NAMALWA (cell line): ENCODE measurements at places on chromosomes 16 and 17.

- DNase-seq, result no peak
Observed at GRCh38 chr17:37605813-37606505, 3.3 kb downstream of the SYNRG start.

DNA sequence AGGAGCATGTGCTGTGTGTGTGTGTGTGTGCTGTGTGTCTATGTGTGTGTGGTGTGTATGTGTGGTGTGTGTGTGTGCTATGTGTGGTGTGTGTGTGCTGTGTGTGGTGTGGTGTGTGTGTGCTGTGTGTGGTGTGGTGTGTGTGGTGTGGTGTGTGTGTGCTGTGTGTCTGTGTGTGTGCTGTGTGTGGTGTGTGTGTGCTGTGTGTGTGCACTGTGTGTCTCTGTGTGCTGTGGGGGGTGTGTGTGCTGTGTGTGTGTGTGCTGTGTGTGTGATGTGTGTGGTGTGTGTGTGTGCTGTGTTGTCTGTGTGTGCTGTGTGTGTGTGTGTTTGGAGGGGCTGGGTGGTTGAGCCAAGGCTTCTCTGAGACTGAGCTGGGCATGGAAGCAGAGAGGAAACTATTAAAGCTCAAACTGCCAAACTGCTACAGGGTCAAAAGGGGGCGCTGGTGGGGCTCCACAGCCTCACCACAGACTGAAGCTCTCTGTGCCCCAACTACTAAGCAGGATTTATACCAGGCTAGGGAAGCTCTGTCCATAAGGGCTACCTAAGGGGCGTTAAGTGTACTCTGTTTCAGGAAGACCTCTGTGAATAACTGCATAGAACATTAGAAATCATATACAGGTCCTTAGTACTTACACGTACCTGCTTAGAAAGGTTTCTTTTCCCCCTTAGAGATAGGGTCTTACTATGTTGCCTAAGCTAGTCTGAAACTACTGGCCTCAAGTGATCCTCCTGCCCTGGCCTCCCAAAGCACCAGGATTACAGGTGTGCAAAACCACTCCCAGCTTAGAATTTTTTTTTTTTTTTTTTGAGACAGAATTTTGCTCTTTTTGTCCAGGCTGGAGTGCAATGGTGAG lies 27.8 kb upstream of the GHDC start:
- DNase-seq, result peak; percentile 71

DNA sequence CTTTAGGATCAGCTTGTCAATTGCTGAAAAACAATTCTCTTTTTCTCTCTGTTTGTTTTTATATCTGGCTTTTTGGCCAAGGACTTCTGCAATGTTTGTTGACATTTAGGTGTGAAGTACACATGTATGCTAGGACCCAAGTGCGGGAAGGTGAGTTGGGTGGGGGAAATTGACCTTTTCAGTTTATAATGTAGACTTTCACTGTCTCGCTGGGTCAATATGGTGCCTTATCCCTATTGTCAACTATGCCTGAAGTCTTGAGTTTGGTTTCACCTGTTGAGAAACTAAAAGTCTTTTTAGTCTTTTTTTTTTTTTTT lies 9.5 kb downstream of the WWP2 start:
- no peak for DNase-seq

GRCh38 chr17:57261084-57261461 lies 4.8 kb downstream of the MSI2 start:
- no peak for DNase-seq

DNA sequence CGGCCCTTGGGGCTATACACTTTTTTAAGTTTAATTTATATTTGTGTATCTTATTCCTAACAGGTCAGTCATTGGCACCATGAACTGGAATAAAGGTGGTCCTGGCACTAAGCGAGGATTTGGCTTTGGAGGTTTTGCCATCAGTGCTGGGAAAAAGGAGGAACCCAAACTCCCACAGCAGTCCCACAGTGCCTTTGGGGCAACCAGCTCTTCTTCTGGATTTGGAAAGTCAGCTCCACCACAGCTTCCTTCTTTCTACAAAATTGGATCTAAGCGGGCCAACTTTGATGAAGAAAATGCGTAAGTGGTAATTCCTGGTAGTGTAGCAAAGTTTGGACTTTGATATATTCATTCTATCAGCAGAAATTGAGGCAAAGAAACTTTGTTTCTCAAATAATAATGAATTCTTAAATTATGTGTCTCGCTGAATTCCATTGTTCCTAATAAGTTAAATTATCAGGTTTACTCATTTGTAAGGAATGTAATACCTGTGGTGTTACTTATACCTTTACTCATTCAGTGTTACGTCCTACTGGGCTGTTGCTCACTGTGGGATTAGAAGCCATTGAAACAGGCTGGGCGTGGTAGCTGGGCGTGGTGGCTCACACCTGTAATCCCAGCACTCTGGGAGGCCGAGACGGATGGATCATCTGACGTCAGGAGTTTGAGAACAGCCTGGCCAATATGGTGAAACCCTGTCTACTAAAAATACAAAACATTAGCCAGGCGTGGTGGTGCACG lies 13.2 kb downstream of the DDX42 start:
- no peak for DNase-seq

GRCh38 chr17:13140750-13141149 lies 122.9 kb upstream of the ELAC2 start:
- DNase-seq, result no peak

DNA sequence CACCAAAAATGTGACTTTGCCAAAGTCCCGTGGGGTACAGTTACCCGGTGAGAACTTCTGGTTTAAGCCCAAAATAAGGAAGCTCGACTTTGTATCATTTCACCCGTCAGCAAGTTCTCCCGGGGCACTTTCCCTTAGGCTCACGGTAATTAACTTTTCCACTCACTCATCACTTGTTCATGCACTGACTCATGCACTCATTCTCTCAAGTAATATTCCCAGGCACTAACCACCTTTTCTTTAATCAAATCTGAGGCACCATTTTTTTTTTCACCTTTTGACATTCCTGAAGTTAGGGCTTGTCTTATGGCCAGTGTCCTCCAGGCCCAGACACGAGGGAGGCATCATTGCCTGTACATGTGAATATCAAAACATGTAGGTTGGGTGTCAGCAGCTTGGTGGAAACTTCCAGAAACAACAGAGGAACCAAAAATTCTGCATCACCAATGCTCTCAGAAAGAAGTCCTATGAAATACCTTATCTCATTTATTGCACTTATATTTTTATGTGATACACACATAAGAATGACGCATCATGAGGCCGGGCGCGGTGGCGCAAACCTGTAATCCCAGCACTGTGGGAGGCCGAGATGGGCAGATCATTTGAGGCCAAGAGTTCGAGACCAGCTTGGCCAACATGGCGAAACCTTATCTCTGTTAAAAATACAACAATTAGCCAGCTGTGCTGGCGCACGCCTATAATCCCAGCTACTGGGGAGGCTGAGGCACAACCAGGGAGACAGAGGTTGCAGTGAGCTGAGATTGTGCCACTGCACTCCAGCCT lies 36.1 kb upstream of the ATP2C2 start:
- DNase-seq, result no peak

DNA sequence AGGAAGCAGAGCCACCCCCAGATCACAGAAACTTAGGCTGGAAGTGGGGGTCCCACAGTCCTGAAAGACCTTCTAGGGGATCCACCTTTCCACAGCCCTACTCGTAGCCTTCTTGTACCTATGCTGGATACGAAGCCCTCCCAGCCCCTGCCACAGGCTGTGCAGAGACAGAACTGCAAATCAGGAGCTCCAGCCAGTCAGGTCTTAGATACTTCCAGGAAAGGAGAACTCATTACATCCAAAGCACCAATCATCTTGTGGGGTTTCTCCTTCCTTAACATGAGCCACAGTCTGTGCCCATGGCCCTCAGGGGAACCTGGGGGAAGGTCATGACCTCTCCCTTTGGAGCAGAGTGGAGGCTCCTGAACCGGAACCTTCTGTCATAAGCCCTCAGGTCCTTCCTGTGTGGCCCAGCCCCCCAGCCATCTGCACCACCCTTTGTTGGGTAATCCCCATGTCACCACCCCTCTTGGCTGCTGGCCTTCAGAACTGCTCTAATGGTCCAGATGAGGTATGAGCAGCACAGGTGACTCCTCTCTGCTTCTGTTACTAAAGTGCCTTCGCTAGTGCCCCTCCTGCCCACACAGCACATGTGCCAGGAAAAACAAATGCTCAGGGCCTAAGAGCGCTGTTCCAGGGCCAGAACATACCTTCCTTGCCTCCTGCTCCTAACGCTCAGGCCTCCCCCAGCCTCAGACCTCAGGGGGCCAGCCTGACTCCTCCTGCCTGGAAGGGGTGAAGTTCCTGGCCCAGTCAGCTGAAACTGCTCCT lies 14.6 kb downstream of the SRCIN1 start:
- peak; percentile 61 for DNase-seq

DNA sequence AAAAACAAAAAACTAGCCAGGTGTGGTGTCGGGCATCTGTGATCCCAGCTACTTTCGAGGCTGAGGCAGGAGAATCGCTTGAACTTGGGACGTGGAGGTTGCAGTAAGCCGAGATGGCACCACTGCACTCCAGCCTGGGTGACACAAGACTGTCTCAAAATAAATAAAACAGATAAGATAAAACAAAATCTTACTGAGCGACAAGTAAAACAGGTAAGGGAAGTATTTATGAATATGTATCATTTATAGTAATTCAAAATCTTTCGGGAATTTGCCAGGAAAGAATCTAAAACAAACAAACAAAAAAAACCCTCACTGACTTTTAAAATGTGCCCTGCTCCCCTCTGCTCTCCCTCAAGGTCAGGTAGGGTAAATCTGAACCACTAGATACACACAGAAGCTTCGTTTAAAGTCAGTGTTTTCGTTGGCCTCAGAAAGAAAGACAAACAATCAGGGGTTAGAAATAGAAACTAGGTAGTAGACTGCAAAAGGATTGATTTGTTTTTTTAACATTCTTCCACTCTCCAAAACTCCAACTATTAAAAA lies 2.1 kb downstream of the PRPSAP1 start:
- DNase-seq, result no peak

DNA sequence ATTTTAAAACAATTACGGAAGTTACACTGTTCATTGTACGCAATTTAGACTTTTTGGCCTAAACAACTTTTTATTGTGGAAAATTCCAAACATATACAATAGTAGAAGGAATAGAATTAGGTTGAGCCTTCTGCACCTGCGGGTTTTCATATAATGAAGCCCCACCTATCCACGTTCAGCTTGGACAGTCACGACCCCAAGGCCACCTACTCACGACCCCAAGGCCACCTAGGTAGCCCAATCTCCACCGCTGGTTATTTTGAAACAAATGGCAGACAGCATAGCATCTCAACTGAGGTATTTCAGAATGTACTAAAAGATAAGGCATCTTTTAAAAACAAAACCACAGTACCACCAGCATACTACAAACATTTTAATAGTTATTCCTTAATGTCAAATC lies 631 bp downstream of the NLRC5 start:
- DNase-seq, result no peak

GRCh38 chr17:29240968-29241963 lies 5.4 kb upstream of the CRYBA1 start:
- no peak for DNase-seq

DNA sequence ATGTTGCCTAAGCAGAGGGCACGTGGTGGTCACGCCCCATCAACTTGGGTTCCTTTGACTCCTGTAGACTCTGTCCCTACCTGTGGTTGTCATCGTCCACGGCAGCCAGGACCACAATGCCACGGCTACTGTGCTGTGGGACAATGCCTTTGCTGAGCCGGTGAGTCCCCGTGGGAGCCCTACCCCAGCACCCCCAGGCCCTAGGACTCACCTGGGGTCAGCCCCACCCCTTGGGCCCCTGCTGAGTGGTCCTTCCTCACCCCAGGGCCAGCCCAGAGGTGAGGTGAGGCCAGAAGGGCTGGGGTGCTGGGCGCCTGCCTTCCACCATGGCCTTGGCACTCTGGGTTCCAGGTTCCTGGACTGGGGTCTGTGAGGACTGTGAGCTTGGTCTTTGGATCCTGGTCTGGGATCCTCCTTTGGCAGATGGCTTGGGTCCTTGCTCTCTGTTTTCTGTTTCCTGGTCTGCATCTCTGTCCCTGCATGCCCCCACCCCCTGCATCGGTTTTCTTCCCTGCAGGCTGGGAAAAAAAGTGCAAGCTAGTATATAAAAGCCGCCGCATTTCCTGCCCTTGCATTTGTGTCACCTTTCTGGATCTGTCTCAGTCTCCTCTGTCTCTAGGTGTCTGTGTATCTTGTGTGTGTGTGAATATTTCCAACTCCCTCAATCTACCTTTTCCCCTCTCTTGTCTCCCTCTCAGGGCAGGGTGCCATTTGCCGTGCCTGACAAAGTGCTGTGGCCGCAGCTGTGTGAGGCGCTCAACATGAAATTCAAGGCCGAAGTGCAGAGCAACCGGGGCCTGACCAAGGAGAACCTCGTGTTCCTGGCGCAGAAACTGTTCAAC lies 17.5 kb downstream of the STAT5A start:
- DNase-seq, result no peak
